ENCODE measurements at places on chromosomes 3 and 15.

DNA sequence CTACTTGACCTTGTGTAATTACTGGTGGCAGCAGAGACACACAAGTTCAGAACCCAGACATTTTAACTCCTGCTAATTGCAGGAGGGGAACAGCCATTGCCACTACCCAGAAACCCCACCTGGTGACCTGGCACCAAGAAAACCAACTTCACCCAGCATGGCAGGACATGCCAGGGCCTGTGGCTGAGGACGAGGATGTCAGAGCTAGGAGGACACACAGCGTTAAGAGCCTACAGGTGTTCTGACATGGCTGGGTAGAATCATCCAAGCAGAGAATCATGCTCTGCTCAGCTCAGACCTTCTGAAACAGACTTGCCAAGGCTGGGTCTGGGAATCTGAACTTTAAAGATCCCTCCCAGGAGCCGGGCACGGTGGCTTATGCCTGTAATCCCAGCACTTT lies 11.7 kb upstream of the SPATA12 start:
- peak; percentile 10 for DNase-seq

- no peak for DNase-seq
Measured at GRCh38 chr15:69324565-69324964, 25.9 kb downstream of the PAQR5 start.

GRCh38 chr15:73936181-73936580 lies 9.9 kb downstream of the LOXL1 start:
- no peak for DNase-seq

- no peak for DNase-seq
Measured at GRCh38 chr15:61083788-61084134, 145.3 kb downstream of the RORA start.

DNA sequence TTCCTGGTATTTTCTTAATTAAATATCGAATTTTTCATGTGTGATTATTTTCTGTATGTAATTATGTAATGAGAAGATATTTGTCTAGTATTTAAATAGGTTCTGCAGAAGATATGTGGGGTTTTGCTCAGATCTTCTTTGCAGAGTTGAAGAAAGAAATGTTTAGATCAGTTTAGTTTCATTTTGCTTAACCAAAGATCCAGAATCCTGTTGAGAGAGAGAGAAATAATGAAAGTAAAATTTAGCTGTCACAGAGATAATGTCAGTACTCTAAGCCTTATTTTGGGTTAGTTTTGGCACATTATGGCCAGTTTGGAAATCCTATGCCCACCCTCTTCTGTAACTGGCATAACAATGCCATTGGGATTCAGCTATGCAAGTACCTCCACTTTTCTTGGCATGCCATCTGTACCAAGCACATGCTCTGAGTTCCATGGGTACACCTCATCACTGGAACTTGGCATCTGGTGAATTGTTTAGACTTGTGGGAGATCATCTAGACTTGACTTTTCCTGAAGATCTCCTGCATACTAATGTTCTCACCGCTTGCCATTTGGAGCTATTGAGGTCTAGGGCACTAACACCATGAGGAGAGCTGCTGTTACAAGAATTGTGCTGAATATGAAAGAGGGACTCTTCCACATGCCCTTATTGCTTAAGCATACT lies 30.9 kb downstream of the PLSCR1 start:
- DNase-seq = no peak

DNA sequence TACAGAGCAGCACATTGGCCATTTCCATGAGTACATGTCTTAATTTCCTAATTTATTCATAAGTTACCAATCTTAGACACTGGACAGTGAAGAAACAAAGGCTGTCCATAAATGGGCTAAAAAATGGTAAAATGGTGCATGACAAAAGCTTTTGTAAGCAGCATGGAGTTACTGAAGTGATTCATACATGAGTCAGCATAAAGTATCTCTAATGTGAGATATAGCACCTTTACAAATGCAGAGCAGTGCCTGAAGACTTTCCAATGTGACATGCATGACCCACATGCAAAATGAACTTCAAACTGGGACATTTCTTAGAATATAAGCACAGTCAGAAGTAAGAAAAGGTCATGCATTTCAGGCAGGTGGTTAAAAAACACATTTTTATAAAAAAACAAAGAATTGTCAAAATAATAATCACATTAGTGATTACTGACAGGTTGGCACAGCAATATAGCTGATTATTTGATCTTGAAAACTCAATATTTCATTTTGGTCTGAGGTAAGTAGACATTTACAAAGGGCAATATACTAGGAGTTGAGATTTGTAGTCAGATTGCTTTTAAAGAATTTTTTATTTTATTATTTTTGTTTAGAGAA lies 299.3 kb downstream of the PLCL2 start:
- DNase-seq = no peak

DNA sequence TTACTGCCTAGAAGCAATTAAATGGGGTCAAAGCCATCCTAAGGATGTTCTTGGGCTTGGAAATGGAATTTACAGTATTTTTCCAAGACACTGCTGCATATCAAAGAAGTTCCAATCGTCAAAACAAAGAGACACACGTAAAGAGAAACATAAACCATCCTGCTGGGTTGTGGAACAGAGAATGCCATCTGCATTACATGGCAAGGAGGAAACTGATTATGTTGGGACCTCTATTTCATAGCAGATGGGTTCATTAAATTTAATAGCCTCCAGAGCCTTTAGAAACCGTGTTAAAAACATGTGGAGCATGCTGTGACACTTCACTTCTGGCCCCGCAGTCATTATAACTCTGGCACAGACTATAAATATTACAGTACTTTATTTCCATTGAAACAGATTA lies 154.6 kb downstream of the LRTM1 start:
- DNase-seq = no peak

- DNase-seq = no peak
Measured at GRCh38 chr15:66025972-66026371, 156.7 kb downstream of the RAB11A start.

Data from cardiac septum (tissue), 1 donor.